ENCODE measurements at places on chromosomes 4 and X.

GRCh38 chr4:108118505-108118904 is 50.2 kb downstream of the LEF1 start:
- no peak for DNase-seq

DNA sequence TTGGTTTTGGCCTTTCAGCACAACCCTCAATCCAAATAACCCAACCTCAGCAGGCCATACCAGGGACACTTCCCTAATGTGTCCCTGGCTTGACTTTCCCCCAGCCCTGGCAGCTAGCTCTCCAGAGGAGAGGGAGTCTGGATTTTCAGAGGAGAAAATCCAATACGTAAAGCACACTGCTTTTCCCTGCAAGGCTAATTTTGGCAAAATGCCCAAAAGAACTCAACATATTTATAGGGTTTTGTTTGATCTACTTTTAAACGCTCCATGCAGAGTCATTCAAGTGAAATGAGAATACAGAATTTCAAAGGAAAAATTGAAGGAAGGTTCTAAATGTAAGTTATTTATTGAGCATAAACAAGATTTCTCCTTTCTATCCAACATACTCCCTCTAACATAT is 167.2 kb downstream of the SH3KBP1 start:
- no peak for DNase-seq

DNA sequence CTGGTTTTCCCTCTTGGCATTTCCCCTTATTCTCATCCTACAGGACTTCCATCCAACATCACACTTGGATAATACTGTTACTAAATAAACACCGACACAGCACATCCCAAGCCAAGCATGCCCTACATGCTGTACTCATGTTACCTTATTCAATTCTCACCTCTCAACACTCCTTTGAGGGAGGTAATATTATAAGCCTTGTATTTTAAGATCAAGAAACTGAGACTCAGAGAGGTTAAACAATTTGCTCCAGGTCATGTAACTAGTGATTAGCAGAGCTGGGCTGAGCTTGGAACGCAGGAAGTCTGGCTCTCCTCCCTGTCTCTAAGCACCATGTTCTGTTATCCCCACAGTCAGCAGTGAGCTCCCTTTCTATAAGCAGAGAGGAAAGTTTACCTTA is 333.6 kb upstream of the IGFBP7 start:
- DNase-seq = no peak

DNA sequence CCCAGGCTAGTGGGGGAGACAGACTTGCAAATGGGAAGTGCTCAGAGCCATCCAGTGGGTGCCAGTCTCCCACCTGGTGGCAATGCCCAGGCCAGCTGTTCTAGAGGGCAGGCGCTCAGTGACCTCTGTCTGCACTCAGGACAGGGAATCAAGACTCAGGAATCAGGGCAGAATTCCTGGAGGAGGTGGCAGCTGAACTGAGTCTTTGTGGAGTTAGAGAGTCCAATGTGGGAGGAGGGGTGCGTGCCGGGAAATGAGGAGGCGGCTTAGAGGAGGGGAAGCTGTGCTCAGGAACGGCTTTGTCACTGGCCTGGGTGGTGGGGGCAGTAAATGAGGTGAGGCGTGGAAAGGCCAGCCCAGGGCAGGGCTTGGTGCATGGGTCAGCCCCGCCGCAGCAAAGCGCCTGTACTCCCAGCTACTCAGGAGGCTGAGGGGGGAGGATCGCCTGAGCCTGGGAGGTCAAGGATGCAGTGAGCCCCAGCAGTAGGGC is 31.3 kb upstream of the SORCS2 start:
- no peak for DNase-seq

- no peak for DNase-seq
These were observed 516.1 kb upstream of the DIPK2B start for GRCh38 chrX:45716750-45717149.

- DNase-seq = no peak
These were observed 419.4 kb downstream of the CENPC start for GRCh38 chr4:67125636-67126514.

- DNase-seq = no peak
These were observed 155.7 kb downstream of the PAPSS1 start for GRCh38 chr4:107564326-107564725.

GRCh38 chrX:10098270-10098713 is 58.5 kb upstream of the CLCN4 start:
- no peak for DNase-seq

DNA sequence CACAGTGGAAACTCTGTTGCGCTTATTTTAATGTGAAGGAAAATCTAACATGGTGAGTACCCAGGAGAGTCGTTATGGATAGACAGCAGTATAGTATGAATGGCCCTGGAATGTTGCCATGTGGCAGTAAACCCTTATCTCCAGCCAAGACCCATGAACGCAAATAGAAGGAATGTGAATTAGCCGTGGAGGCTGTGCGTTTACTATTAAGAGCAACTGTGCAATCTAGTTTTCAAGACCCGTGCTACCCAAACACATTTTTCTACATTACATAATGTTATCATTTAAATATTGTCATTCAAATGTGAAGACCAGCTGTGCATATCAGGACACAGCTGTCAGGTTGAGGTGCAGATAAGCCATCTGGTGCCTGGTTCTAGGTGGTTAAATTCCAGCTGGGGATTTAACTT is 13.3 kb upstream of the AGA start:
- DNase-seq = no peak

GRCh38 chr4:156560701-156561100 is 410.9 kb downstream of the PDGFC start:
- DNase-seq = no peak

- DNase-seq = no peak
These were observed 25.3 kb downstream of the HOPX start for GRCh38 chr4:56655627-56656345.

GRCh38 chr4:110865611-110866259 is 242.9 kb upstream of the PITX2 start:
- DNase-seq = no peak

GRCh38 chr4:24831637-24832036 is 36.3 kb downstream of the SOD3 start:
- DNase-seq = no peak

DNA sequence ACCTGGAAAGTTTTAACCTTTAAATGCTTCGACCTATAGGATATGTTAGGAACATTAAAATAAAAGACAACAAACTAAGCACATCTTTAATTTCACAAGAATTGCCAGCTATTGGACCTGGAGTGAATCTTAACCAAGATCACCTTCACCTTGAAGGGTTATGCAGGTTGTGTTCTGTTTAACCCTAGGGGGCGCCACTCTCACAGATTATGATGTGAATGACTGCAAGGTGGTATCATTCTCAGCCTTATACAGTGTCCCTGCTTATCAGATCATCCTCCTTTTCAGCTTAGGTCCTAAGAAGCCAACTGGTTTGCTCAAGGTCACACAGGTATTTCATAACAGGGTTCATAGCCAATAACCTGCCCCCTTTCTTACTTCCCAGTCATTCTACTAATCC is 23.5 kb downstream of the INTS6L start:
- DNase-seq = no peak

GRCh38 chr4:183853548-183853940 is 51.6 kb upstream of the STOX2 start:
- DNase-seq = no peak

DNA sequence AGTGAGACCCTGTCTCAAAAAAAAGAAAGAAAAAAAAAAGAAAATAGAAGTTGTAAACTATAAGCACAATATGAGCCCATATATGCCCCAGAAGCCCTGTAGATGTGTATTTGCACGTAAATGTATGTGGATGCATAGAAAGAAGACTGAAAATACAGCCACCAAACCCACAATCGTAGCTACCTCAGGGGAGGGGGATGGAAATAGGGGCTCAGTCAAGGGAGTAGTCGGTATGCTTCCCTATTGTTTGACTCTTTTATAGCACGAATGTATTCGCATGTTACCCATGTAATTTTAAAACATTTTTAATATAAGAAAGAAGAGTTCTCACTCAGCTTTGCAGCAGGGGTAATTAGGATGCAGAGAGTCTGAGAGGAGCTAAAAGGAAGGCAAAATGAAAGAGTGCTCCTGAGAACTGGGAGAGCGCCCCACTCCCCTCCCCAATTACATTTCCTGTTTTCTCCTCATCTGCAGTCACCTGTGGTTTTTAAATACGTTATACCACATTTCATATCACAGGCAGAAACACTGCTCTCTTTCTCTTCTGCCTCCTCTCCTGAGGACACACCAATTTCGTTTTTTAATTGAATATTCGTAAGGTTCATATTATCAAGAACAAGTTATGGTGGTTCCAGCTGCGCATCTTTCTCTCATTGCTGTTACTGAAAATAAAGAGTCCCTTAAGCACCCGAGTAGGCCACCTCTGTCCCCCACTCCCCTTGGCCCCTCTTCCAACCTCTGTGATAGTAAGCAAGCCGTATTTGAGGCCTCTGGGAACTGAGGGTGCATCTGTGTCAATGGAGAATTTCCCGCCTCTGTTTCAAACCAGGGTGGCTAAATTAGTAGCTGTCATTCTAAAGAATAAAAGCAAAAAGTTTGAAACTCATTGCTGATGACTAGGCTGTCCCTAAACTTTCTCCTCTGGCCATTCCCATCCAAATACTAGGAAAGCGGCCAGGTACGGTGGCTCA is 10.7 kb downstream of the SEPTIN6 start:
- DNase-seq = no peak

DNA sequence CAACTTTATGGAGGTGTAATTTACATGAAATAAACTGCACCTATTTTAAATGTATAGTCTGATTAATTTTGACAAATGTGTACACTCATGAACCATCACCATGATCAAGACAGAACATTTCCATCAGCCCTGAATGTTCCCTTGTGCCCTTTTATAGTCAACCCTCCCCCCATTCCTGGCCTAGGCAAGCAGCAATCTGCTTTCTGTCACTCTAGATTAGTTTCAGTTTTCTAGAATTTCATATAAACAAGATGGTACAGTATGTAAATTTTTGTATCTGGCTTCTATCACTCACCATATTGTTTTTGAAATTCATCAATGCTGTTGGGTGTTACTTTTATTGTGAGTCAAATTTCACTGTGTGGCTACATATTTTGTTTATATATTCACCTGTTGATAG is 234.2 kb upstream of the RPS6KA3 start:
- DNase-seq = no peak

GRCh38 chr4:19857380-19857779 is 394.3 kb upstream of the SLIT2 start:
- no peak for DNase-seq

- DNase-seq = no peak
These were observed 121.9 kb downstream of the RBMX2 start for GRCh38 chrX:130523460-130524394.

DNA sequence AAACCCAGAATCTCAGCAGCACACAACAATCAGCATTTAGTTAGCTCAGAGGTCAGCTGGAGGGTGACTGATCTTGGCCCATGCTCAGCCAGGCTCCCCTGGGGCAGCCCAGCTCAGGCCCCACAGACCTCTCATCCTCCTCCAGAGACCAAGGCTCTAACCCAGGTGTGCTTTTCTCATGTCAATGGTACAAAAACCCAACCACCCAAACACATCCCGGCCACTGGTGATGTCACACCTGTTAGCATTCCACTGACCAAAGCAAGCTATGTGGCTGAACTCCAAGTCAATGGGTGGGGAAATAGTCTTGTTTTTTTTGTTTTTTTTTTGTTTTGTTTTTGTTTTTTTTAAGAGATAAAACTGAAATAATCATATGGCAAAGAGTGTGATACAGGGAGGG is 77.5 kb downstream of the CYTL1 start:
- DNase-seq = no peak

- peak; percentile 6 for DNase-seq
These were observed 155.2 kb upstream of the GALNT7 start for GRCh38 chr4:173013232-173013930.

- DNase-seq = no peak
These were observed 12.5 kb downstream of the CC2D2A start for GRCh38 chr4:15481961-15482745.

DNA sequence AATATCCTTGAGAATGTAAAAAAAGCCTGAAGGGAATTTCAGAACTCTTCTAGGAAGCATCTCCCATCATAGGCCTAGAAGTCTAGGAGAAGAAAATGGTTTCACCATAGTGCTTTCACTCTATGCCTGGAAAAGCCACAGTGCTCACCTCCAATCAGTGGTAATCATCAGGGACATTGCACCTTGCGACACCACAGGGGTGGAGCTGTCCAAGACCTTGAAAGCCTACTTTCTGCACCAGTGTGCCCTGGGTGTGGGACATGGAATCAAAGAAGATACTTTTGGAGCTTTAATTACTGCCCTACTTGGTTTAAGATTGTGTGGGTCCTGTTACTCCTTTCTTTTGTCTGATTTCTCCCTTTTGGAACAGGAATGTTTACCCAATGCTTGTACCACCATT is 146.8 kb upstream of the NDST4 start:
- DNase-seq = no peak

- no peak for DNase-seq
These were observed 93.8 kb downstream of the INPP4B start for GRCh38 chr4:142752202-142752786.

DNA sequence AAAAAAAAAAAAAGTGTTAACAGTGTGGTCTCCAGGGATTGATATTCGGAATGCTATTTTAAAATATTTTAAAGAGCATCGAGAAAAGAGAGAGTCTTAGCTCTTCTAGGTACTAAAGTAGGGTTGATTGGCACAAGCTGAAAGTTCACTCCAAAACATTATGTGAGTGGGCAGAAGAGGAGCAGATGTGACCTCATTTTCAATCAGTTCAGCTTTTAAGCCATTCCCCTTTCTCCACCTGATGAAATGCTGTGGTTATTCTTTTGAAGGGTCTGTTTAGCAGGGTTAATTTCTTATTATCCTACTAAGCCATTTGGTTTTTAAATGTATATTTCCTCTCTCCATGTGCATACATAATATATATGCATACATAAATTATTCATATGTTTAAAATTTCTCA is 69.2 kb downstream of the GALNT7 start:
- DNase-seq = no peak

DNA sequence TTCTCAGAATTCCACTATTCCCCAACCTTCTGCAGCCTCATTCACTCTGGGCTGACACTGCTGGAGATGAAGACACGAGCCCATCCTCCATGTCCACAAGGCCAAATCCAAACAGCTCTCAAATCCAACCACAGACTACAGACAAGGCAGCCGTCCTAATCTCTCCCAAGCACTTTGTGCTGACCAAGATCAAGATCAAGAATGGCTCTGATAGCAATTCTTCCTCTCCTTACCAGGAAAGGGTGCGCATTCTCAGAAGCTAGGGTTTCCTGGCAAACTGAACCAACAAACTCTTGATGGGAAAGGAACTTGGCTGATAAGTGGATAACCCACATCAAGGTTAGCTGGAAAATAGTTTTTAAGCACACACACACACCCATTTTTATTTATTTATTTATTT is 26.5 kb downstream of the RELL1 start:
- DNase-seq = no peak

DNA sequence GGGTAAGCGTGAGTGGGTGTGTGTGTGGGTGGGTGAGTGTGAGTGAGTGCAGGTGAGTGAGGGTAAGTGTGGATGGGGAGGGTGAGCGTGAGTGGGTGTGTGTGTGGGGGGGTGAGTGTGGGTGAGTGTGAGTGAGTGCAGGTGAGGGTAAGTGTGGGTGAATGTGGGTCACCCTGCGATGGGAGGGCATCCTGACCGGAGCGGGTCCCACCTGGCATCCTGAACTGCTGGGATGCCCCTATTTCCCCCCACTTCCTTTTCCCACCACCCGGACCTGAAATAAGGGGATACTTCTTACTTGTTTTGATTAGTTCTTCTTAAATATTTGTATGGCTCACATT is 49.5 kb downstream of the ING2 start:
- DNase-seq = no peak

GRCh38 chrX:154084449-154085300 is 12.8 kb downstream of the MECP2 start:
- DNase-seq = no peak

GRCh38 chr4:74446896-74447295 is 2.0 kb downstream of the AREG start:
- no peak for DNase-seq

Data from NCI-H187 (cell line).